ENCODE measurements at places on chromosomes 1 and 21.

DNA sequence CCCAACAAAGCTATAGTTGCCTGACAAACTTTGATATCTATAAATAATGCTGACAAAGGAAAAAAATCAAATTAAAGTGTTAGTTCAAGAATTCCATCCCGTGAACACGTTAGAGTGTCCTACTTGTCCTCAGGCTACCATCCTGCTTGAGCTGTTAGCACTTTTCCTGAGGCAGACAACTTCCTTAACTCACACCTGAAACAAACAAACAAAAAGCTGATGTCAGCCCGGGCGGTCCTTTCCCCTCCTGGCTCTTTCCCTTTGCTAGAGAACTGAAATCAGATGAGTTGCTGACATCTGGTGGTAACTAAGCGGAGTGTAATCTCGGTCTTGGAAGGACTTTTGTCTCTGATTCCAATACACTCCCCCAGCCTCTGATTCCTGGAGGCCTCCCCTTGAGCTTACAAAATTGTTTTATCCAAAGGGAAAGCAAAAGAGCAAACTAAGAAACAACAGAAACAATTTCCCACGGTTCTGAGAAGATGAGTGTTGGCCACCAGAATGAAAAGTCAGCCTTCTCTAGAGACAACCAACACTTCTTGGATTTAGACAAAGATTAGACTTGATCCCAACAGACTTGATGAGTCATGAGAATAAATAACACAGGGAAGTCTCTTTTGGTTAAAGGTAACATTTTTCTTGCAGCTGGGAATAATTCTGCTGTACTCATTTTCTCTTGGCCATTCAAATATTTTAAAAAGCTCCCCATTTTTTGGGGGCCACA is 135.4 kb downstream of the PROX1 start:
- DNase-seq, result peak; percentile 82

DNA sequence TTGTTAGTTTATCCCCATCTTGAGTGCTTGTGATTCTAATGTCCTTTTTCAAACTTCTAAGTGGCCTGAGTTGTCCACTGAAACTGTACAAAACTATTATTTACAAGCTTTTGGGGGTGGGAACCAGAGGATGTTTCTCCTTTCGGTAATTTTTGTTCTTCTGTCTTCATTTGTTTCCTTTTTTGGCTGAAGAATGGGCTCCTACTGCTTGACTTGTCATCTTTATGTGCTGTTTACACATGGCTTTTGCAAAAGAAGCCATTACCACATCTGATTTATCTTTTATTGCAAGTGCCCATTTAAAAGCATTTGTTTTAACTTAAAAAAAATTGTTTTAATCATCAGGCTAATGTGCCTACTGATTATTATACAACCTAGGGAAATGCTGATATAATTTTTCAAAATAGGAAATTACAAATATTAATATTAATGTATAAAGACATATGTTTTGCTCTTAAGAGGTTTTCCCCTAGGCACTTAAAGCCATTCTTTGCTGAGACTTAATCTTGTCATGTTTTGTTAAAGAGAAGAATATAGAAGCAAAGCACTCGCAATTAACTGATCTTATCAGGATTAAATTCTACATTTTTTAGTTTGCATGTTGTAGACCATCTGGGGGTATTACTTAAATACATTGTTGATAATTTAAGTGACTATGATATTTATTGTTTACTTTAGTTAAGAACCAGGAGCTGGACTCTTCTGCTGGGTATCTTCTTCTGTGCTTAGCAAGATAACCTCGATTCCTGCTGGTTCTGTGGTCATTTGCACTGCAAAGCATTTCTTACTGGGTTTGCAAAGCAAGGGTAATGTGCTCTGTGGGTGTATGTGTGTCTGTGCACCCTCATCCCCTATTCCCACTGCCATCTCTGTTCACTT is 40.1 kb downstream of the TMEM200B start:
- no peak for DNase-seq

GRCh38 chr1:60989749-60990713 is 92.3 kb upstream of the NFIA start:
- DNase-seq, result no peak

DNA sequence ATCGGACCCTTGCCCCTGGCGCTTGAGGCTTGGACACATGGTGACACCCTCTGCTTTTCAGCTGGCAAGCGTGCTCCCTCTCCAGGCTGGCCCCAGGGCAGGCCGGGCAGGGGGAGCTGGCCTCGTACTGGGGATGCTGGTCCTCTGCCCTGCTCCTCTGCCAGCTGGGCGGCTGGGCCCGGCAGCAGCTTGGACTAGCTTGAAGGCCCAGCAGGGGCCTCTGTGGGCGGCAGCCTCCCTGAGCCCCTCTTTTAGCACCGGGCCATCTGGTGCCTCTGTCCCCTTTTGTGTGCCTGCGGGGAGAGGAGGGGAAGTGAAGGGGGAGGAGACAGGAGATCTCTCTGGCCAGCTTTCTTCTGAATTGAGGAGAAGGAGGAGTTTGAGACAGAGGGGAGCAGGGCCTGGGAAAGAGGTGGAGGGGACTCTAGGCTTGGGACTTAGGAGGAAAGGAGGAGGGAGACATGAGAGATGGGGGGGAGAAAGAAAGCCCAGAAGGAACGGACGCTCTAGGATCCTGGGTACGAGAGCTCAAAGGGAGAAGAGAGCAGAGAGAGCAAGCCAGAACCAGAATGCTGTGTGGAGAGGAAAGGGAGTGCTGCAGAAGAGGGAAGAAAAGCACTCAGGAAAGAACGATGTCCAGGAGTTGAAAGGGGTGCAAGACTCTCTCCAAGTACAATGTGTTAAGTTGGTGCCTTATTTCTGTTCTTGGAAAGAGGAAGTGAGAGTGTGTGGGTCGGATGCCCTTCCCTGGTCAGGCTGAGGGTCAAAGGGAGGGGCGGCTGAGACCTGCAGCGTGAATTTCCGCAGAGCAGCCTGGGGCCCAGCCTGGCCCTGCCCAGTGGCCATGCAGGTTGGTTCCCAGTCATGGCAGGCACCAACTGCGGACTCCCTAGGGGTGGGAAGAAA is 40.3 kb downstream of the IER5 start:
- DNase-seq, result peak; percentile 64
